Endothelial cell of umbilical vein (primary cell): ENCODE measurements at places on chromosomes 6 and 20. TPM values are rescaled to one million over a fixed set of nuclear protein-coding genes. Genes with fewer than 3 reads are reported as not detected.

DNA sequence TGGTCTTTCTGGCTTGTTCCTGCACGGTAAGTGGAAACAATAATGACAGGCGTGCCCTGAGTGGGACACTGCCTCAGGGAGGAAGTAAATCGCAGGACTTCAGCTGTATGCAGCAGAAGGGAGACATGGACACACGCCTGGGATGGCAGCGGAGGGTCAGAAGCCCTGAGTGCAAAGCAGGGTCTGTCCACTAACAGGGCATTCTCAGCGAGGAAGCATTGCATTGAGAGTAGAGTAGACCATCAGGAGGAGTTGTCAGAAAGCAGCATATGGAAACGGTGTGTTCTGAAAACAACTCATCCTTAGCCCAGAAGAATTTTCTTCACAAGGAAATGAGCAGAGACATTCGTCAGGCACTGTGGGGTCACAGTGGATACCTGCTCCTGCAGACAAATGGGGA lies 134.0 kb downstream of the SYNDIG1 start:
- DNase-seq: no peak

- DNase-seq: no peak
Observed at GRCh38 chr20:63351811-63352591, 9.1 kb downstream of the CHRNA4 start.

DNAAF9 gene
- 6.6 and 7.6 TPM in 2 replicates for polyA plus RNA-seq

DNA sequence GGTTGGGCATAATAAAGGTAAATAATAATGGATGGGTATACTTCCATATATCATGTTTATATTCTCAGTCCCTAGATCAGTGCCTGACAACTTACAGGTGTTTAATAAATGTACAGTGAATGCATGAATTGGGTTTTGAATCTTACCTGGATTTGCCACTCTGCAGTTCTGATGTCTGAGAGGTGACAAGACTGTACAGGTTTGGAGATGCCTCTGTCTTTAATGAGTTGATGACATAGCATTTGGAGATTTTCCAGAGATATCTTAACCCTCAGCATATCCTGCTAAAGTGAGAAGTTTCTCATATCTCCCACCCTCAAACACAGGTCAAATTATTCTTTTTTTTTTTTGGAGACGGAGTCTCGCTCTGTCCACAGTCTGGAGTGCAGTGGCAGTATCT lies 2.2 kb downstream of the ANKS1A start:
- no peak for DNase-seq

BPIFB1 gene
- not detected in 2 replicates for polyA plus RNA-seq
